ENCODE measurements at places on chromosomes 11 and 22. TPM values are rescaled to one million over a fixed set of nuclear protein-coding genes. Genes with fewer than 3 reads are reported as not detected.

HBD gene
- total RNA-seq: not detected

PYGM gene
- 1.2 TPM for total RNA-seq

CNTF gene
- total RNA-seq: 2.7 TPM

P2RX3 gene
- total RNA-seq: not detected

JHY gene
- 6.2 TPM for total RNA-seq

GRCh38 chr11:131851964-131852755, 481.7 kb downstream of the NTM start:
- DNase-seq: no peak

- DNase-seq: no peak
Measured at GRCh38 chr11:102974552-102975280, 19.2 kb upstream of the MMP13 start.

- DNase-seq: no peak
Measured at GRCh38 chr11:5891216-5891800, 1.7 kb upstream of the OR52E5 start.

DNA sequence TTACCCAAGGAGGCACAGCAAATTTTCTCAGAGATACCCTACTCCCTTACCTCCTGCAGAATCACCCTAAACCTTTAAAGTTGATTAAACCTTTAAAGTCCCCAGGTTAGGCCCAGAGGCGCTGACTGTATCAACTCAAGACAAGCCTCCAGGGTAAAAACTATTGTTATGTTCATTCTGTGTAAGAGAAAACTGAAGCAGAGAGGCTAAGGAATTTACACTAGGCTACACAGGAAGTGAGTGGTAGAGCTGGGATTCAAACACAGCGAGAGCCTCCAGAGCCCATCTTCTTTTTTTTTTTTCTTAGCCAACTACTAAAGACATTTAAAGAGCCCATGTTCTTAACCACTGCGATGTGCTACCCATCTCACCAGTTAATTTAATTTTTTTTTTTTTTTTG, 56.3 kb upstream of the GRK3 start:
- no peak for DNase-seq

- DNase-seq: no peak
Measured at GRCh38 chr11:125561924-125562323, 7.4 kb upstream of the EI24 start.

- no peak for DNase-seq
Measured at GRCh38 chr11:102391549-102392237, 44.7 kb downstream of the BIRC2 start.

DNA sequence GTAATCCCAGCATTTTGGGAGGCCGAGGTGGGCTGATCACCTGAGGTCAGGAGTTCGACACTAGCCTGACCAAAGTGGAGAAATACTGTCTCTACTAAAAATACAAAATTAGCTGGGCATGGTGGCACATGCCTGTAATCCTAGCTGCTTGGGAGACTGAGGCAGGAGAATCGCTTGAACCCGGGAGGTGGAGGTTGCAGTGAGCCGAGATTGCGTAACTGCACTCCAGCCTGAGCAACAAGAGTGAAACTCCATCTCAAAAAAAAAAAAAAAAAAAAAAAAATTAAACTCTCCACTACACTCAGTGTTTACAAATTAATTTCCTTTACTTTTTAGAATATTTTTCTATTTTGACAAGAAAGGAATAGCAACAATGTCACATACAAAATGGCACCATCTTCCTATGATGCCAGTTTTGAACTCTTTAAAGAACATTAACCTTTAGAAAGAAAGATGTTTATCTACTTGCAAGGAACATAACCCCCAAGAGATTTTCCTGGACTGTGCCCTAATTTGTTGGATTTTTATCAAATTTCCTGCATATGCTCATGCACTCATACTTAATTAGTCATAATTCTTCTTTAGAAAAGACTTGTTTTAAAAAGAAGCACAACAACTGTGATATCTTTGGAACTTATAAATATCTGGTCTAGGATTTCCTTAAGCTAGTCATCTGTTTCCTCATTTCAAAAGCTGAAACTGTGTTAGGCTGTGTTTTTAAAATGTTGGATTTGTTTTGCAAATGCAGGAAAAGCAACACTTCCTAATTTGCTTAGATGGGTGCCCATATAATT, 22.6 kb upstream of the HIPK3 start:
- no peak for DNase-seq

- DNase-seq: no peak
Measured at GRCh38 chr22:27690599-27690998, 111.0 kb downstream of the MN1 start.

GRCh38 chr11:134503100-134503499, 91.1 kb upstream of the B3GAT1 start:
- DNase-seq: no peak

- DNase-seq: no peak
Measured at GRCh38 chr11:39021539-39021938, 2423.5 kb upstream of the RAG2 start.

DNA sequence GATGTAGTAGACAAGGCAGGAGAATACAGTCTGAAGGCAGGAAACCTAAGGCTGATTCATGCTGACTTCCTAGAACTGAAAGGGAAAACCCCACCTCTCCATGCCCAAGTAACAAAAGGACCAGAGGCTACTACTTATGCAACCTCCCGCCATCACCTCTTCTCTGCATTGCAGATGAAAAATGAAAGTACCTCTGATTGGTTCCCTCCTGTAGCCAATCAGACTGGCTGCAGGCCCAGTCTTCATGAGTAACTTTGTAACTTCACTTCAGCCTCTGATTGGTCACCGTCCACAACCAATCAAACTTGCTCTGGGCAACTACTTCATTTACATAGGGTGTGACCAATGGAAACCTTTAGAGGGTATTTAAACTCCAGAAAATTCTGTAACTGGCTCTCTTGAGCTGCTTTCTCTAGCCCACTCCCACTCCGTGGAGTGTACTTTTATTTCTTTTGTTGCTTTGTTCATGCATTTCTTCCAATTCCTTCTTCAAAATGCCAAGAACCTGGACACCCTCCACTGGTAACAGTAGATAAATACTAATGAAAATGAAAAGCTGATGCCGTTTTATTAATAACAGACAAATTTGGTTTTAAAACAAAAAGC, 5.2 kb upstream of the MAP6 start:
- no peak for DNase-seq

- no peak for DNase-seq
Measured at GRCh38 chr11:8066911-8067455, 14.0 kb upstream of the TUB start.

DNA sequence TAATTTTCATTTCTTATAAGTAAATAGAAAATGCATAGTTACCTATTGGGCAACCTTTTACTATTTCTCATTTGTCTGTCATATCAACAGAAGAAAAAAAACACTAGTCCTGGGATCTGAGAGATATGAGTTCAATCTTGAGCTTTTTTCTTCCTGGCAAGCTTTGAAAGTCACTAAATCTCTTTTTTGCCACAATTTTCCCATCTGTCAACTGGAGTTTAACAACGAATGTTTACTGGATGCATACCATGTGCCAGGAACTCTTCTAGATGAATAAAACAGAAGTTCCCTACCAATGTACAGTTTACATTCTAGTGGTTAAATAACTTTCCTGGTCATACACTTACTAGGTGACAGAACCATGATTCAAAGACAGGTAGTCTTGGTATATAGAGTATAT, 31.0 kb downstream of the FSHB start:
- no peak for DNase-seq

GRCh38 chr11:22444076-22444475, 105.9 kb downstream of the SLC17A6 start:
- DNase-seq: no peak

DNA sequence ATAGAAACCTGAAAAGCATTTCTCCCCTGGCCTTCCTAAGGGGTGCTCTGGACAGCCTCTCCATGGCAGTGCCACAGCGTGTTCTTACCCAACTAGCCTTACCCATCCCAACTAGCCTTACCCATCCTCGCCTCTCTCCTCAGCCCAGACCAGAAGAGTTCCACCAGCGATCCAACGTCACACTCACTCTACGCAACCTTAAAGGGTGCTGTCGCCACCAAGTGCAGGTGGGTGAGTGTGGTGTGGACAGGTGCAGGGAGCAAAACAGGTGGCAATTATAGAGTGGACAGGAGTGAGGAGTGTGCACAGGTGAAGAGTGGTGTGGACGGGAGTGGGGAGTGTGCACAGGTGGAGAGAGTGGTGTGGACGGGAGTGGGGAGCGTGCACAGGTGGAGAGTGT, 17.8 kb downstream of the TMEM121B start:
- DNase-seq: no peak

- peak; percentile 32 for DNase-seq
Measured at GRCh38 chr22:46592390-46592872, 27.8 kb upstream of the GRAMD4 start.

DNA sequence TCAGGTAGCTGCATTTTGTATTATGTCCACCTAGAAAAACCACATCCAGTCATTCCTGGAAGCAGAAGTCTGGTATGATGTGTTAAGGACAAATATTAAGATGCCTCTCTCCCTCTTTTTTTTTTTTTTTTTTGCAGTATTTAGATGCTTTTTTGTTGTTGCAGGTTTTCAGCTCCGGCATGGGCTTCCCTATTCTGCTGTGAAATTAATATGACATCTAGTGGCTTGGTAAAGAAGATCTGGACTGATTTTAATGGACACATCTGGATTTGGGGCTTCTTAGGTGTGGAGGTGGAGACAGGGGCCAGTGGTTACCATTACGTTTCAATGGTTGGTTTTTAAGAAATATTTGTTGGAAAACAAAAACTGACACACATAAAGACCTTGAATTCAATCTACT, 47.5 kb upstream of the RASSF10 start:
- DNase-seq: no peak

DNA sequence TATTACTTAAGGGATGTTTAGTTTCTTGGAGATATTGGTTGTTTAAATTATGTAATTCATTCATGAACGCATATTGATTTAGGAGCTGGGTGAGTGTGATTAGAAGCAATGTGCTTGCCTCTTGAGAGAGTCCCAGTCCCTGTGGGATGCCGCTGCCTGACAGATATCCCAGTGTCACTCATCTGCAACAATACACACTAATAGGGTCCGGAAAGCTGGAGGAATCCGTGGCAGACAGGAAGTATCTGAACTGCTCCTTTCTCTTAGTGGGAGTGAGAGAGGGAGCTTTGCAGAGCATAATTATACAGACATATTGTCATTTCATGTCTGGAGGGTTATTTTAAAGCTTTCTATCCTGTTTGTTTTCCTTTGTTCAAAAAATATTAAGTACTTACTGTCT, 17.4 kb downstream of the AMOTL1 start:
- DNase-seq: no peak

DNA sequence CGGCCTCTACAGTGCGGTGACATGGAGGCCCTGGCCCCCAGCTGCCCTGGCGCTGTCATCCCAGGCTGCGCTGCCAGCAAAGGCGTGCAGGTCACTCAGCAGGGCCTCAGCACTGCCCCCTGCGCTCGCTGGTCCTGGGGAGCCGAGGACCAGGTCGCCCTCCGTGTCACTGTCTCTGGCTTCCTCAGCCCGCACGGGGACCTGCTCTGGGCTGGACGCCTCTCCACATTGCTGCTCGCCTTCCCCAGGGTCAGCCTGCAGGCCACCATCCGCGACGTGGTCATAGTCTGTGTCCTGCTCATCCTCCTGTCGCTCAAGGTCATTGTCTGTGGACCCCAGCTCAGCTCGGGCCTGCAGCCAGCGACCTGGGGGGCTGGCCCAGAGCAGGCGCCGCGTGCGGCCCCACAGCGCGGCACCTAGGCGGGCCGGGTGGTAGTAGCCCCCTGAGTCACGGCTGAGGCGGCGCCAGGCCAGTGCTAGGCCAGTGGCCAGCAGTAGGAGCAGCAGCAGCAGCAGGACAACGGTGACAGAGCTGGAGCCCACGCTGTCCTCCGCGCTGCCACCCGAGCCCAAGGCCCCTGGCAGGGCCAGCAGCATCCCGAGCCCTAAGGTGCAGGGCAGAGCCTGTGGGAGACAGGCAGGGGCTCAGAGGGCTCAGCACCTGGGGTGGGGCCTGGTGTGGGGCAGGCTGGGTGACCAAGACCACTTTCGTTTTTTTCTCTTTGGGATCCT, 1.6 kb downstream of the PTPRCAP start:
- no peak for DNase-seq

- DNase-seq: no peak
Measured at GRCh38 chr22:27230189-27230588, 571.4 kb downstream of the MN1 start.
